ENCODE measurements at places on chromosomes 7 and 10.
A peak's percentile ranks its signal among the peaks of the same experiment; 100 is the strongest.

DNA sequence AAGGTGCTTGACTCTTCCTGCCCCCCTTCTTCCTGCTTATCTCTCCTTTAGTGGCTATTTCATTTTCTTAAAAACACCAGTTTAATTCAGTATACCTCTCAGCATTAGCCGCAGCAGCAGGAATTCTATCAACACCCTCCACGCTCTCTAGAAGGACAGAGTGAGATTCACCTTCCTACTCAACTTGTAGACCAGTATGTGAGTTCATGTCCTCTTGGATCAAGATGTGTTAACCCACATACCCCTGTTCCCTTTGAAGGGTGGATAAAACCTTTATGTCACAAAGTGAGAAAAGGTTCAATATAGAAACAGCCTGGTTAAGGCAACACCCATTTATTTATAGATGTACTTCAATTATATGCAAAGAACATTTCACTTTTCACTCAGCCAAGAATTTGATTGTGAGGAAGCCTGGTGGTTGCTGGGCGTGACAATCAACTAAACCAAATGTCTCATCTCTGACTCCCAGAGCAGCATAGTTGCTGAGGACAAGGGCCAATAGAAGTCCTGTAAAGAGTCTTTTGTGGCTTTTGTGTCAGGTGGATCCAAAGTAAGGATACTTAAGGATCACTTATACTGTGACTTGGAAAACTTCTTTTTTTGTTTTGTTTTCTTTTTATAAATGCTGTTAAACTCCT is 617.1 kb downstream of the SORCS3 start:
- DNase-seq = no peak

GRCh38 chr10:126948355-126949160 is 43.3 kb downstream of the DOCK1 start:
- DNase-seq = no peak

GRCh38 chr7:128757203-128757602 is 18.0 kb downstream of the CALU start:
- no peak for DNase-seq

DNA sequence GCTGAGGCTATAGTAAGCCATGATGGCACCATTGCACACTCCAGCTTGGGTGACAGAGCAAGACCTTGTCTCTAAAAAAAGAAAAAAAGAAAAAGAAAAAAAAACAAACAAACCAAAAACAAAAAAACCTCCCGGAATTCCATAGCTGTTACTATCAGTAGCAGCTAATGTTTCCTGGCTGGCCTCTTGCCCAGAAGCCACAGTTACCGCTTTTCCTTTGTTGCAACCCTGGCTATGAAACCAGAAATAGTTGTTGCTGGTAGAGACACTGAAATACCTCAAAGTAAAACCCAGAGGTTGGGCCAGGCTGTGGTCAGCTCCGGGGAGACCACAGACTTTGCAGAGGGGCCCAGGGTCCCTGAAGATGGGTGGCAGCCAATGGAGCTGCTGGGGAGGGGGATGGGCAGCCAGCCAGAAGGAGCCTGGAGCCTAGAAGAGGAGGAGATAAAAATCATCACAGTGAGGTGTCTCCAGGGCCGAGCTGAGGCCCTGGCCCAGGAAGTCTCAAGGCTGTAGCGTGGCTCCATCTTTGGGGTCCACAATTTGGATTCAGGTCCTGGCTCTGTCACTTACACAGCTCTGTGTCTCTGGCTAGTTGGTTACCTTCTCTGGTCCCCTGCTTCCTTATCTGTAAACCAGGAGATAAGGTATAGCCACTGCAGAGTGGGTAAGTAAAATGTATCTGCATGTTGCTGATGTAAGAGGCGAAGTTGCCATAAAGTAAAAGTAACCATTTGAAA is 3.4 kb upstream of the CHST12 start:
- peak; percentile 87 for DNase-seq

DNA sequence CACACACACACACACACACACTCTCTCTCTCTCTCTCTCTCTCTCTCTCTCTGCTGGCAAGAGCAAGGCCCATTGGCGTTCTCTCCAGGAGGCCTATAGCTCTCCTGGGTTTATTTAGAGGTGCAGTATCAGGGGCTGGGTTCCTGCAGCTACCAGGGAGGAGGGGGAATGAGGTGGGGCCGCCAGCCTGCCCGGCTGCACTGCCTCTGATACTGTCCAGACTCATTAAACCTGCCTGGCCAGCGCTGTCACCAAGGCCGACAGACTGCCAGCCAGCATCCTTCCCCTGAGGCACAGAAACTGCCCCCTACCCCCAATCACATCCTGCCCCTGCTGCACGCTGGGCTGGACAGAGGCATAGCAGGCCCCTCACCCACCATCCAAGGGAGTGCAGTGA is 4.3 kb downstream of the PRRT4 start:
- DNase-seq = no peak

- no peak for DNase-seq
Observed at GRCh38 chr10:123938890-123939289, 47.3 kb upstream of the CPXM2 start.

- no peak for DNase-seq
Observed at GRCh38 chr10:126235091-126235978, 152.9 kb downstream of the ADAM12 start.

DNA sequence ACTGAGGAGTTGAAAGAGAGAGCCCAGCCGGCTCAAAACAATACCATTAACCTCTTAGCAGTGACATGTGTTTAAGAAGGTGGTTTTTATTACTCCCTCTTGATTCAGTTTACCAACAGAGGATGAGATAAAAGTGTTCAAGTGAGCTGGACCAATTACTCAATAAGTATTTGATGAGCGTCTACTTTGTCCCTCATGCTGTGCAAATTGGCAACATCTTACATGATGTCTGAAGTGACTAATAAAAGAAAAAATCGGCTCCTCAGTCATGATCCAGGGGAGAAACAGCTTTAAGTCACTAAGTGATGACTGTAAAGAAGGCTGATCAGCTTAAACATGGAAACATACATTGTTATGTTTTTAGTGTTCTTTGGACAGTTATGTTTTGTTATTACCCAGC is 7.8 kb downstream of the WNT16 start:
- no peak for DNase-seq

DNA sequence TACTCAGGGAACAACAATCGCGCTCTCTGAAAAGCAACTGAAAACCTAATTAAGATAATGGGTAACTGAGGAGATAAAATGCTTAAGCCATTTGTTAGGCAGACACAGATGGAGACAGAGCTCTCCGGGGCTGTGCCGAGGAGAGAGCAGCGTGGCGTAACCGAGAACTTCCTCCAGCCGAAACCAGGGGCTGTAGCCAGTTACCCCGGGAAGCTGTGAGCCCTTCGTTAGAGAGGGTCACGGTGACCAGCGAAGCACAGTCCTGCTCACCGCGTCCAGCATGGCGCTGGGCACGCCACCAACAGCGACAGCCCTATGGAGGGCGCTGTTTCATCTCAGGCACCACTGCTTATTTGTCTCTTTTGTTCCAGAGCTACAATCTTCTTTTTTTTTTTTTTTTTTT is 16.1 kb downstream of the PAPOLB start:
- no peak for DNase-seq

DNA sequence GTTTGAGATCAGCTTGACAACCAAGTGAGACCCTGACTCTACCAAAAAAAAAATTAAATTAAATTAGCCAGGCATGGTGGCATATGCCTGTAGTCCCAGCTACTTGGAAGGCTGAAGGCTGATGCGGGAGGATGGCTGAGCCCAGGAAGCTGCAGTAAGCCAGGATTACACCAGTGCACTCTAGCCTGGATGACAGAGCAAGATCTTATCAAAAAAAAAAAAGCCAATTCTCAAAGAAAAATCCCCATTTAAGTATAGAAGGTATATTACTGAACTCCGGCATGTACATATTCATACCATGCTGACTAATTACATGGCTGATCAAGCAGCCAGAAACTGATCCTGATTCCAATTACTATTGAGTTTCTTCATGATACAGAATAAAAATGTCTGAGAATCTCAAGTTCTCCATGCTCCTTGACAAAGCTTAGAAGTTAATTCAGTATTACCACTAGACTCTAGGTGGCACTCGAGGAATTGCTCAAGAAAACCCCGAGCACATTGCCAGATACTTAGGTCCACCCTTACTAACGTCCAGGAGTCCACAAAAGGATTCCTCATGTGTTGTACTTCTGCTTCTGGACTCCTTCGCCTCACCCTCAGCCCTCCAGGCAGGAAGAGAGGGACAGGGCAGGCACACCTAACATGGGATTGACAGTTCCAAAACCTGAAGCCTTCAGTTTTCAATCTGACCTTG is 148.9 kb downstream of the PARD3 start:
- DNase-seq = peak; percentile 88

GRCh38 chr7:150755473-150756099 is 18.4 kb downstream of the GIMAP5 start:
- DNase-seq = no peak

GRCh38 chr7:115822801-115823200 is 207.8 kb downstream of the TFEC start:
- no peak for DNase-seq

DNA sequence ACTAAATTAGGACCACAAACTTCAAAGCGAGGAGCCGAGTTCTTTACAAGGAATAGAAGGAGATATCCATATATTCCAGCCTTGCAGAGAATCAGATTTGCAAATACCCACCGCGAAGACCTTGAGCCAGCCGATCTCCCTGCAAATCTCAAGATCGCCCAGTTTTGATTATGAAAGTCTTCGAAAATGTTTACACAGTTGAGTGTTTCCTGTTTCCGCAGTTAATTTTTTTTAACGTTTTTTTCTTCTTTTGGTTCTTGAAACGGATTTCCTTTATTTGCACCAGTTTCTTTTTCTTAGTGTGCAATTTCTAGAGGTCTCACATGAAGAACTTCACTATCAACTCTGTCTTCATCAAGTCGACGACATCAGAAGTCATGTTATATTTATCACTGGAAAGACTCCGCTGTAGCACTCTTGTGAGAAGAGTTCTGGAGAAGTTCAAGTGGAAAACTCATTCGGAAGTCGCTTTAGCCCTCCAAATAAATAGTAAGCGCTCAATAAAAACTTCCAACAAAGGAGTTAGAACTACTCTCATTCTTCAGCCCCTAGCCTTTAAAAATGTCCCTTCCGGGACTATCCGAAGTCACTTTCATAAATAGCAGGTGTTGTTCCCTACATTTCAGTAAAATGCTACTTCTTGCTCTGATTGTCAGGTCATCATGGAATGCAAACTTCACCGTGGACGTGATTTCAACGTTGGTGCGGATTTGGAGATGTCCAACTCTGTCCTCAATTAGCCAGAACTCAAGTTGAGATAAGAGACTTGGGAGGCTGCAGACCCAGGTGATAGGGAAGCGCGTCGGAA is 11.9 kb upstream of the SPAG6 start:
- DNase-seq = no peak

- no peak for DNase-seq
Observed at GRCh38 chr10:10996966-10997620, 20.6 kb upstream of the CELF2 start.

DNA sequence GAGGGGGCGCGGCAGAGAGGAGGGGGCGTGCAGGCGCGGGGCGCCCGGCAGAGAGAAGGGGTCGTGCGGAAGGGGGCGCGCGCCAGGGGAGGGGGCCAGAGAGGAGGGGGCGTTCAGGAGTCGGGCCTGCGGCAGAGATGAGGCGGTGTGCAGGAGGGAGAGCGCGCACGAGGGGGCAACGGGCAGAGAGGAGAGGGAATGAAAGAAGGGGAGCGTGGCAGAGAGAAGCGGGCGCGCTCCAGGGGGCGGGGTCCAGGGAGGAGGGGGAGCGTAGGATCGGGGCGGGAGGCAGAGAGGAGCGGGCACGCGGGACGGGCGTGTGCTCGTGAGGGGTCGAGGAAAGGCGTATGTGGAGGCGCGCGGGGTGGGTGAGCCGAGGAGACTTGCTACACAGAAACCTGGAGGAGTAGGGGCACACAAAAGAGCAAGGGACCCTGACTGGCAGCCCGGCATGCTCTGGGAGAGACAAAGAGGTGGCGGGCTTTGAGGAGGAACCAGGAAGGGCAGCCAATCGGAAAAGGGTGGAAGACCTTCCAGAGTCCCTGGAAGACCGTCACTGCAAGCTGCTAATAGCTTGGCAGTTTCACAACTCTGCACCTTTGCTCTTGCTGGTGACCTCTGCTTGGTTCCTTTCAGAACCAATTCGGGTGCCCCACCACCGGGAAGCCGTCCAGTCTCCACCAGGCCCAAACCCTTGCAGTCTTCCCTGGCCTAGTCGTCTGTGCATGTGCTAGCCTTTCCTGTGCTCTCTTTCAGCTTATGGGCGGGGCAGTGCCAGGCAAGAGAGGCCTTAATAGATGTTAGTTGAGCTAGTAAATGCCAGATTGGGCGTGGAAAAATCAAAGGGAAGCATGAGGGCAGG is 639 bp downstream of the DYDC2 start:
- DNase-seq = no peak

GRCh38 chr10:21170216-21170615 is 273.1 kb upstream of the NEBL start:
- DNase-seq = no peak

DNA sequence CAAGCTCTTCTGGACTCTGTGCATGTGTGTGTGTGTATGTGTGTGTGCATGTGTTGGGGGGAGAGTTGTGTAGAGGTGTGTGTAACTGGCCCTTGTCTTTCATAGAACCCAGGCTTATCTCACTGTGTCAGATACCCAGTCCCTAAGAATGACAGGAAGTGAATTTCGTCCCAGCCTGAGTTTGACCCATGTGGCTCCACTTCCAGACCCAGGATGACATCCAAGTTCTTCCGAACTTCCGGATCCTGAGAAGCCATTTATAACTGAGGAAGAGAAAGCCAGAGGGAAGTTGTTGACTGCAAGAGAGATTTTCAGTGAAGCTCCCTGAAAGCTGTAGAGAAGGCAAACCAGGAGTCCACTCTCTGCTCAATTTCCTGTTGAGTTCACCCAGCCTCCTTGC is 53.2 kb downstream of the ADRB1 start:
- no peak for DNase-seq

DNA sequence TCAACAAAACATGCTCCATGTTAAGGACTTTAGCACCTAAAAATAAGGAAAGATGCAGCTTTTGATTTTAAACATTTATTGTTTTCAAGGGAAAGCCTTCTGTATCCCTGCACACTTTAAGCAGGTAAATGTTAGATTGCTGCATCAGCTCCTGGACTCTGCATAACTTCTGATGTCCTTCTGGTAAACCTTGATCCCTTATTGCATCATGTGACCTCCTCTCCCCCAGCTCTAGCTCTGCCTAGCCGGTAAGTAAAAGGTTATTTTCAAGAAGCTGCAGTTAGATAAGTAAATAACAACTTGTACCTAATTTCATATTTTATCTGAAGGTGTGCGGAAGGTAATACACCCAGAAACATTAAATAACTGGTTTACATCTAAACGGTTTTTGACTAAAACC is 37.5 kb downstream of the PDK4 start:
- DNase-seq = no peak

DNA sequence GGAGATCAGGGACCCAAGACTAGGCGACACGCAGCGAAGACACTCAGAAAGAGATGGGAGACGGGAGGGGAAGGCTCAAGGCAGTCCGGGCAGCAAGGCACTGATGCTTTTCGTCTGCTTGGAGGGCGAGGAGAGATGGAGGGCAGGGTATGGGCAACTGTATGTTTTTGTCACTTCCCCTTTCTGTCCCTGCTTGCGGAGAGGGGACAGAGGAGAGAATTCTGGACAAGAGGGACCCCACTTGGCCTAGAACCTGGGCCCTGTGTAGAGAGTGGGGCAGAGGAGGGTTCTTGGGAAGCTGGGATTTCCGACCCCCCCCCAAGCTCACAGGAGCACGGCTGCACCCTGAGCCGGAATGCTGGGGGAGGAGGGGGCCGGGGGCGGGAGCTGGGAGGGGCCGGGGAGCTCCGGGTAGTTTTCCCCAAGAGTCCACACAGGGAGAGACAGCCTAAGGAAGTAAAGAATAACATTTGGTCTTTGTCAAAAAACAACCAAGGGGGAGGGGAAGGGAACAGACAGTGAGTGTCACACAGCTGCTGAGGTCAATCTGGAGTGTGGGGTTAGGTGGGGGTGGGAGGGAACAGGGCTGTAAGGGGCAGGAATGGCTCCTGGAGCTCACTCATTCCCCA is 1.8 kb downstream of the LRCH4 start:
- no peak for DNase-seq

Measured in SW 1271 (cell line).